ENCODE measurements at places on chromosomes 6 and 20.

GRCh38 chr20:21228511-21228910 is 74.6 kb upstream of the XRN2 start:
- no peak for DNase-seq

- DNase-seq: no peak
Measured at GRCh38 chr6:118679327-118679901, 28.0 kb upstream of the CEP85L start.

DNA sequence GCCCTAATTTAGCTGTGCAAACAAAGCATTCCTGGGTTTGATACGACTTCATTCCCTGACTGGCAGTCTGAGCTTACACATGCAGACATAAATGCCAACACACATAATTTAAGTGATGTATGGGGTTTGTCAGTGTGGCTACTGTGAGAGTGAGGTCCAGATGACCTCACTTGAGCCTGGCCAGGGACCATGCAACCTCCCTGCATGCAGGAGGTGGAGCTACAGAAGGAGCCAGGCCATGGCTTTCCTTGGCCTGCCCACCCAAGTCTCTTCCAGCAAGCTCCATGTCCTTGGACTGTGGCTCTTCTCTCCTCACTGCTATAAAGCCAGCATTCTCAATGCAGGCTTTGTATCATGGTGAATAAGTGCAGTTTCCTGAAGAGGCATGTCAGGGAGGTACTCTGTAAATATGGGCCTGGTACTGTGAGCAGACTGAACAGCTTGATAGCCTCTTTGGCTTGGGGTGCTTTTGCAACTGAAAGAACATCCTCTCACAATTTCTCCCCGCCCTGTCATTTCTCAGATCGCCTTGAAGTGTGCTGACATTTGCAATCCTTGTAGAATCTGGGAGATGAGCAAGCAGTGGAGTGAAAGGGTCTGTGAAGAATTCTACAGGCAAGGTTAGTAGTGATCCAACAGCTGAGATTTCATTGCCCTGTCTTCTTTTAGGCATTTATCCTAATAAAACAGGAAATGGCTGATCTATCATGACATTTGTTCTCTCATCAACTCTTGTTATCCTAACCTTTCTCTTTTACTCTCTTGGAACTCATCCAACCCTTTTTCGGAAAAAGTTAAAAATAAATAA is 69.2 kb downstream of the MTFR2 start:
- no peak for DNase-seq

- DNase-seq: no peak
Measured at GRCh38 chr6:12490904-12491571, 200.9 kb downstream of the EDN1 start.

GRCh38 chr6:69624944-69625343 is 171.9 kb downstream of the LMBRD1 start:
- no peak for DNase-seq

DNA sequence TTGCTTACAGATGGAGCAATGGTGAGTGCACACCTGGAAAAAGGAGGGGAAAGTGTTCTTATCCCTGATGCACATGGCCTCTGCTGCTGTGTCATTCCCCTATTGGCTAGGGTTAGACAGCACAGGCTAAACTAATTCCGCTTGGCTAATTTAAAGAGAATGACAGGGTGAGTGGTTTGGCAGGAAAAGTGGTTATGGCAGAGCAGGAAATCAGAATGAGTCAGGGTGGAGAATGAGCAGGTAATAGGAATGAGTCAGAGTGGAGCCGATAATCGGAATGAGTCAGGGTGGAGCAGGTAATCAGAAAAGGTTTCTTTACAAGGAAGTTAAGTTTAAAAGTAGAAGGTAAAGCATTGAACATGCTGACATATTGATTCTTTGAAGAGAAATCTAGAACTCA is 355.5 kb upstream of the HTR1E start:
- no peak for DNase-seq

DNA sequence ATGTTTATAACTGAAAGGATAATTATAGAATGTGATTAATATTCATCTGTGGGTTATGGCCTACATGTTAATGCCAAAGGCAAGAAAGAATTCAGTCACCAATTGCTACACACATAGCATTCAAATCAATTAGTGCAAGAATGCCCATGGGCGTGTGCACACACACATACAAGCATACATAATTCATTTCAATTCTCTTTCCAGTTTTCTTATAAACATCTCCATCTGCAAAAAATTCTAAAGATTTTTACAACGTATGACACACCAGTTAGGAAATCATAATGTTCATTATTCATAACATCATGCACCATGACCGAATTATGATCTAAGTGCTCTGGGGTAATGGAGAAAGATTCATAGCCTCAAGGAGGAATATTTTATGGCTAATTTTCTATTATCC is 111.0 kb upstream of the ADTRP start:
- DNase-seq: no peak

GRCh38 chr20:47021850-47022249 is 127.2 kb downstream of the EYA2 start:
- no peak for DNase-seq

- DNase-seq: no peak
Measured at GRCh38 chr20:13718171-13718570, 66.5 kb downstream of the ESF1 start.

DNA sequence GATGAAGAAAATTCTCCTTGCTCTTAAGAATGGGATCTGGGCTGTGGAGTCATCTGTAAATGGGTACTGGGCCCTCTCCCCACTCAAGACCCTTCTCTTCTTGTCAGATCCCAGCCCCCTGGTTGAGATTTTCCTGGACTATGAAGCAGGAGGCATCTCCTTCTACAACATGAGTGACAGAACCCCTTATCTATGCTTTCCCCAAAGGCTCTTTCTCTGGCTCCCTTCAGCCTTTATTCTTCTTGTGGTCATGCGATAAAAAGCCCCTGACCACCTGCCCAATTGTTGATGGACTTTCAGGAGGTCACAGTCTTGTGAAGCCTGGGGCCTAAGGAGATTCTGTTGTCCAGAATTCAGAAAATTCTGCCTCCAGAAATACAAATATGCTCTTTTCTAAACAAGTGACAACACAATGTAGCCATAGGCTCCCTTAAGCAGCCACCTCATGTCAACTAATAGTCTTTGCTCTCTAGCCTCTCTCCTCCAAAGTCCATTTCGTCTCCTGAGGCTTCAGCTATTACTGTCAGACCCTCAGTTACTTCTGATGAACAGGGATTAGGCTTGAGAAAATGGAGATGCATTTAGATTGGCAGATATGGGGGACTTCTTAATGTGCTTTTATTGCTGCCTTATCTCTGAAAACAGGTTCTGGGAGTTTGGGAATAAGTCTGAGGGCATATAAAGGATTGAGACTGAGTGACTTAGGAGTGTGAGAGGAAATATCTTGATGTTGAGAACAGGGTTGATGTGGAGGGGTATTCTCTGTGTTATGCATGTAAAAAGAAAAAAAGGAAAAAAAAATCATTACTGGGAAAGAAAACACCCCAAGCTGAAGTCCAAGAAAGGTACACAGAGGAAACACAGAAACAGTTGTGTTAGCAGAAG is 20.6 kb downstream of the BTN2A1 start:
- DNase-seq: no peak

DNA sequence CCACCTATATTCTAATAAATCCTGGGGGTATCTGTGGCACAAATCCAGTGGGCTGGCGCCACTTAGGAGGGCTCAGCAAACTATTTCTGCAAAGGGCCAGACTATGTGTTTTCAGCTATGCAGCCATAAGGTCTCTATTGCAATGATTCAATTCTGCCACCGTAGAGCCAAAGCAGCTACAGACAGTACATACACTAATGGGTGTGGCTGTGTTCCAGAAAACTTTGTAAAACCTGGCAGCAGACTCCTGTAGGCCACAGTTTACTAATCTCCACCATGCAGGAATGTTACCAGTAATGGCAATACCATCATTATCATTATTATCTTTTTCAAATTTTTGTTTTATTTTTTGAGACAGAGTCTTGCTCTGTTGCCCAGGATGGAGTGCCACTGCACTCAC is 65.7 kb downstream of the SULF2 start:
- no peak for DNase-seq

- no peak for DNase-seq
Measured at GRCh38 chr6:8315154-8315553, 120.2 kb downstream of the SLC35B3 start.

GRCh38 chr6:27624694-27625262 is 151.9 kb upstream of the ZNF184 start:
- DNase-seq: no peak

- DNase-seq: no peak
Measured at GRCh38 chr6:131782764-131783163, 25.1 kb upstream of the ENPP1 start.

DNA sequence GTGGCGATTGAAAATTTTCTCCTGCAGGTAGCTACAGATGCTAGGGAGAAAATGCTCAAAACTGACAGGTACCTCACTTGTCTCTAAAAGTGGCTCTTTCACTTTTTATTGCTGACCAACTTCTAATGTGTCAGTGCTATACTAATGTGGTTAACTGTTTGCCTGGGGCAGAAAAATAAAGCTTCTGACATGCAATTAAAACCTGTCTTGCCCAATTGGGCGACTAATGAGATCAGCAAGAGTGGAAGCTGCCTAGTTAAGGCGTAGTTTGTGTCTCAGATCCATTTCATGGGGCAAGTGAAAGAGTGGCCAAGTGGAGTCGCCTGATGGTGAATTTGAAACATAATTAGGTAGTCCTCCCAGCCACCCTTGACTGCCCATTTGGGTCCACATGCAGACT is 193.3 kb downstream of the TSHZ2 start:
- DNase-seq: no peak

DNA sequence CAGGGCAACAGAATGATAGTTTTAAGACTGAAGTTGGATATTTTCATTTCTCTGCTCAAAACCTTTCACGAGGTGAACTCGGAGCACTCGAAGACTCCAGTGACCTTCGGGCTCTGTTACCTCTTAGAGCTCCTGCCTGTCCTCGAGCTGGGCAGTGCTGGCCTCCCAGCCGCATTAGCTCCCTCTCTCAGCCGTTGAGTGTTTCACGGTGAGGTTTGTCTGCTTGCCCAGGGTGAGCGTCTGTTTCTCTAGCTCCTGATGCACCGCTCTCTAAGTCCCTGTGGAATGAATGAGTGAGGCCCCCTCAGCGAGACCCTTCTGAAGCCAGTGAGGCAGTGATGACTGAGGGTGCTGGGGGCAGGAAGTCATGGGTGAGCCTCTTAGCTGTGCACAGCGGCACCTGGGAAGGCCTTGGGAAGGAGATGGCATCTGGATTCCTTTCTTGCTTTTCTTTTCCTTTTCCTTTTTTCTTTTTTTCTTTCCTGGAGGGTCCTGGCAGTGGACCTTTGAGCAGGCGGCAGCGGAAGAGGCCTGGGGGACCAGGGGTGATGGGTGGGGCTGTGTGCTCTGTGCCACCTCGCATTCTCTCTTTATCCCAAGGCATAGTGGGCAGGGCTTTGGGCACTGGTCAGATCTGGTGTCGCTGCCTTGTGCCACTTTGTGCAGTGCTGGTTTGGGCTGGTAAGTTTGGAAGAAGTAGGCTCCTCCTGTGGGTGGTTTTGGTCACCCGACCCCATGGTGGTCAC is 2.2 kb downstream of the PSMG4 start:
- no peak for DNase-seq

DNA sequence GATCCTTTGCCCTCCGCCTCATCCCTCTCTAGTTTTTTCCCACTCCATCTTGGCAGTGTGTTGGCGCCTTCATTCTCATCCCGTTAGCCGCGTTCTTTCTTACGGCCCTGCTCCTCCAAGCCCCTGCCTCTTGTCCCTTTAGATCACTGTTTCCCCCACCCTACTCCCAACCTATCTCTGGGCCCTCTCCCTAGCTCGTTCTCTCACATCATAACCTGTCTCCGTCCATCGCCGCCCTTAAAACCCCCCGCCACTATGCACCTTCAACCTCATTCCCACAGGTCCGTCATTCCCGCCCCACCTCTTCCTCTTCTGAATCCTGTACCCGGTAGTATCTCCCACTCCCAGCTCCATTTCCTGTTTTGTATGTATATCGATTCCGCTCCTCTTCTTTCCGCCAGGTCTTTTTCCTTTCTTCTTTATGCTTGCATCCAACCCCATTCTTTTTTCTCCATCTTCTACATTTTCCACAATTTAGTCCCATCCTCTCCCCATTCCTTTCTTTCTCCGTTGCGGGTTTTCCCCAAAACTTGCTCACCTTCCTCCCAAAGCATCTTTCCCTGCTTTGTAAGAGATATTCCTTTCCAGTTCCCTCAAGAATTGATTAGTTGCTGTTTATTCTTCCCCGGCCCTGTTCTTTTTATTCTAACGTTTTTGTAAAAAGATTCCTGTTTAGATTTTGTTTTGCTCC is 671 bp downstream of the EFHC1 start:
- DNase-seq: no peak

- DNase-seq: no peak
Measured at GRCh38 chr20:31819083-31819784, at the start of gene MYLK2. Gene MYLK2, plus strand, starts transcription at chr20:31819356. Its CDS starts 225 bp downstream, at chr20:31819581.

GRCh38 chr20:36149469-36149868 is 5.1 kb upstream of the EPB41L1 start:
- DNase-seq: no peak

DNA sequence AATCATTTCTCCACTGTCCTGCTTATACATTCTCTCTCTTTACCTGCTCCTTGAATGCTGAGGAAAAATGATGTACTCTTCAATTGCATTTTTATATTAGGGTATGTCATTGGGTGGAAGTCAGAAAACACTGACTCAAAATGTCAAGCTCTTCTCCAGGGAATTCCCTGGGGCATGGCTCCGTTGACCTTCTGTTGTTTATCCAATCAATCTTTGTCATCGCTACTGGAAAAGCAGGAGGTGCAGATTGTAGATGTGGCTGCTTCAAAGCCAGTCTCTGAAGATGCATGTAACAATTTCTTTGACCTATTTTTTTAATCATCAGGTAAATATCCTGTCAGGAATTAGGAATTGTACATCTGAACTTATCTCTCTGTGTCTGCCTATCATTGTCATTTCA is 63.9 kb upstream of the TENT5A start:
- DNase-seq: no peak

DNA sequence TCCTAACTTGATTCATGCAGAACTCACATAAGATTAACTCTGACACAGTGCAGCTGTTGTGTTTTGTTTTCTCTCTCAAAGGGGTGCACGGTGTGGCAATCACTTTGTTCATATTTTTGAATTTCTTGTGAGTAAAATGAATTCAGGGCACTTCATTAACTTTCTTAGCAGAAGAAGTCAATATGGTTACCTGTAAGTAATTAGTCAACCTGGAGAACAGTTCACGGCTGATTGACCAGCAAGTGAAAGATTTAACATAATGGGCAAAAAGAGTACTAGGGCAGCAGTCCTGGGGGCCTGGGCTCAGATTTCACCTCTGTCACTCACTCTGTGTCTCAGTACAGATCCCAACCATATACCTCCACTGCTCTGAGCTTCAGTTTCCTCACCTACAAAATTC is 102.4 kb upstream of the SPTLC3 start:
- no peak for DNase-seq

DNA sequence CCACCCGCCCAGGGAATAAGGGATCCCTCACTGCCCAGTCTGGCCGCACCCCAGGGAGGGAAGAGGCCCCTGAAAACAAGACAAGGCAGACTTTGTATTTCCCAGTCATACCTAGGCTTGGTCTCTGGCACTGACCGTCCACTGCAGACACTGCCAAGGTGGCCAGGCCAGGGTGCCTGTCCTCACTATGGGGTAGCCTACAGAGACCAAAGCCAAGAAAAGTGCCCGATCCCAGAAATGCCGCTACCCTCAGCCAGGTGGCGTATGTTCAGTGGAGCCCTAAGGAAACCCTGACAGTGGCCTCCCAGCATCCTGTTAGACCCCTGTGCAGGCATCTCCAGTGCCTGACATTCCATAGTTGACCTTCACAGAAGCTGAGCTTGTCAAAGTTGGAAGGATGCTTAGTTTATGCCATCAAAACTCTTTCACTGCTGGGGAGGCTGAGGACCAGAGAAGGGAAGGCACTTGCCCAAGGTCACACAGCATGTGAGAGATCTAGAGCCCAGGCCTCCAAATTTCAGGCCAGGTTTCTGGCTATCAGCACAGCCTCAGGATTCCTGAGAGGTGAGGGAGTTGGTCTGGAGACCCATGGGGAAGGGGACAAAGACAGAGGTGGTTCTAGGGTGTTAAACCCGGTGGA is 2.5 kb downstream of the SCRT2 start:
- DNase-seq: no peak

Data from stimulated activated CD4-positive, alpha-beta T cell treated with anti-CD3 and anti-CD28 coated beads, Interleukin-1b, Interleukin-23, amount 100 ng/mL, for 1 hour (primary cell).